Lower leg skin (tissue), 4 donors: ENCODE measurements at places on chromosomes 16 and 17. TPM values are rescaled to one million over a fixed set of nuclear protein-coding genes. Genes with fewer than 3 reads are reported as not detected.

The CSNK1D gene
- 88.4 TPM for total RNA-seq

The ALDH3A1 gene
- total RNA-seq = 35.6 TPM

The HNF1B gene
- not detected for total RNA-seq

The RPL26 gene
- total RNA-seq = 3,417 TPM

The ARRB2 gene
- total RNA-seq = 12.6 TPM

The CHST6 gene
- 0.56 TPM for total RNA-seq

The C17orf78 gene
- total RNA-seq = not detected

The NPTX1 gene
- total RNA-seq = 2.5 TPM

The TBC1D3I gene
- not detected for total RNA-seq

The ACD gene
- 18.7 TPM for total RNA-seq

The SLC52A1 gene
- total RNA-seq = 16.1 TPM

The KCNH4 gene
- total RNA-seq = not detected

The NEURL4 gene
- total RNA-seq = 44.8 TPM

The IRX5 gene
- 64.5 TPM for total RNA-seq

The HOXB13 gene
- 0.07 TPM for total RNA-seq

The AFMID gene
- 69.4 TPM for total RNA-seq

The ITGB3 gene
- 2.2 TPM for total RNA-seq

The PHOSPHO1 gene
- total RNA-seq = 0.36 TPM

The CCL16 gene
- 0.39 TPM for total RNA-seq

The LITAFD gene
- not detected for total RNA-seq

The AIPL1 gene
- total RNA-seq = not detected

The CDRT4 gene
- not detected for total RNA-seq

The RNF167 gene
- 88.1 TPM for total RNA-seq

The KRTAP3-3 gene
- total RNA-seq = not detected

The PIRT gene
- total RNA-seq = not detected

The ZFP3 gene
- total RNA-seq = 1.2 TPM

The MYADML2 gene
- total RNA-seq = not detected

The CASKIN1 gene
- total RNA-seq = 0.71 TPM

The CES3 gene
- 1.3 TPM for total RNA-seq

The ATP2A3 gene
- 60.7 TPM for total RNA-seq

The EVI2A gene
- total RNA-seq = 2.7 TPM

The GRAP gene
- total RNA-seq = 0.55 TPM

The KRT27 gene
- total RNA-seq = not detected

The SMIM36 gene
- total RNA-seq = not detected

The GPR179 gene
- total RNA-seq = not detected

The SCNN1B gene
- total RNA-seq = 86.5 TPM
